ENCODE measurements at places on chromosomes 5 and 9.

DNA sequence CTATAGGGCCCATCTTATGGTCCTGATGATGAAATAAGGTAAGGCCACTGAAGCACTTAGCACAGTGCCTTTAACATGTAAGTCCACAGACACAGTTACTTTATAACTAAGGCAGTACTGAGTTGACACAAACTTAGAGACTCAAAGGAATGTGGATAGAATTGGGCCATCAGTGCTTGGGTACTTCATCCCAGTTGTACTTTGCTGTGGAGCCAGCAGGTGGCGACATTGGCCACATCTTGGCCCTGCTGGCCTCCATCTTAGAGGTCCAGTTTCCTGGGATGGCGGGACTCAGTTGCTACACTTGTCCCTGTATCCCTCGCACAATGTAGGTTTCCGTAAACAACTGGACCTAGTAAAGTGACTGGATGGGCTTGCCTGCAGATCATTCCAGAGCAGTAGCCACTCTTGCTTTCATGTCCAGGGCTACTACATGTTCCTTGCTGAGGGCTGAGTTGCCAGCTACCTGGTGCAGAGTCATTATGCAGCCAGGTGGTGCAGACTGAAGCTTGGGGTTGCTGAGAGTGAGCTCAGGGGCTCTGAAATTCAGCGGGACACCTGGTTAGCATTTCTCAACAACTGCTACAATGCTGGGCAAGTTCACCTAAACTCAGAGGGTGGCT, 10.6 kb downstream of the MTAP start:
- DNase-seq, result peak; percentile 72

- no peak for DNase-seq
Observed at GRCh38 chr9:93984860-93985259, 29.7 kb upstream of the BARX1 start.

- DNase-seq, result no peak
Observed at GRCh38 chr5:166342402-166342801, 1949.0 kb upstream of the WWC1 start.

- DNase-seq, result no peak
Observed at GRCh38 chr5:57778501-57779091, 296.0 kb upstream of the ACTBL2 start.

DNA sequence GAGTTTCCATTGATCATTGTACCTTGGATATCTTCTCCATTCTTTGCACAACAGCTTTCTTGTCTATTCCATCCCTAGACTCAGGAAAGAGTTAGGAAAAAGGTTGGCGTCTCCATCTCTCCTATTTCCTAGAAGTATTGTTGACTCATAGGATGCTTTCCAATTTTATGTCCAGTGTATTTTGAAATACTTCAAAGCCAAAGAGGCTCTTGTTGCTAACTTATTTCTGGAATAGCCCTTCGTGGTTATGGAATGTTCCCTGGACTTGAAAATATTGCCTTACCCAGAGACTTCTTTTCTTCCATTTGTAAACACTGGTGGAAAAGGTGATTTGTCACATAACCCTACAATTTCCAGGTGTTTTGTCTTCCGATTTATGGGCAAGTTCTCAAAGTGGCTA, 402.3 kb upstream of the ZNF608 start:
- no peak for DNase-seq

DNA sequence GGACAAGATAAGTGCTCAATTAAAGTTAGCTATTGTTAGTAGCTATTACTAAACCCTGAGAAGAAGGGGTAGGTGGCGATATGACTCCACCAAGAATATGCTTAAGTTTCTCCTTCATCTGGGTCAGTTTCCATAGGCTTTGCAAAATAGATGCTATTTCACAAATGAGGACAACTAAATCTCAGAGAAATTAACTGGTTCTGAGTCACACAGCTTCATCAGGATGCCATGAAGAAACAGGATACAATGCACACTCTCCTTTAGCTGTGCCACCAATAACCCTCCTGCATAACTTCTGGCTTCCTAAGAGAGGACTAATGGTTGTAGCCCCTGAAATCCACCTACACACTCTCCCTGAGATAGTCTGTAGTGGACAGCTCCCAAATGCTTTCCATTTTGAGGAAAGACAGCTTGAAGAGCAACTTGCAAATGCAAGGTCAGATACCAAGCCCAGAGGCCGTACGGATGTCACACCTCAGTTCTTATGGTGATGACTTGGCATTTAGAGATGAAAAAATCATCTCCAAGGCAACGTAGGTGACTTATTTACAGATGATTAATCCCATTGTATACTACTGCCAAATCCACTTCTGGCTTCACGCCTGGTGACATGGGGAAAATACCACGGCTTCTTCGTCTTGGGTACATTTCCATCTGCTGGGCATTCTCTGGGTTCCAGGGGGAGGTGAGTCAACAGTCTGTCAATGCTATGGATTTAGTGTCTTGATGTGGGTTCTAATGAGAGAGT, 251.4 kb upstream of the IL12B start:
- no peak for DNase-seq

- DNase-seq, result no peak
Observed at GRCh38 chr5:64978546-64978945, 209.8 kb downstream of the CWC27 start.

GRCh38 chr5:37568018-37568753, 189.1 kb downstream of the WDR70 start:
- no peak for DNase-seq

DNA sequence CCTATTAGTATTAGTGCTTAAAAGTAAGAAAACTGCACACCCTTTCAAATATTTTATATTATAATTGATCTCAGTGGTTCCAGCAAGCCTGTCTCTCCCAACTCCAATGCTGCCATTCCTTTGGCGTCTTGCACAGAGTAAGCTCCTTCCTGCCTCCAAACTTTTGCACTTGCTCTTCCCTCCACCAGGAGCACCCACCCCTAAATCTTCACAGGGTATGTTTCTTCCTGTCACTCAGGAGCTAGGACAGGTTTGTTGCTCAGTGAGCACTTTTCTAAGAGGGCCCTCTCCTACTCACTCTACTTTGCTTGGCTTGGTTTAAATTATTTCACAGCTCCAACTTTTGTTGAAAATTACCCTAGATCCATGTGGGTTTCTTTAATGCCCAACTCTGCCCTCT, 189.1 kb upstream of the ADRA1B start:
- no peak for DNase-seq

- no peak for DNase-seq
Observed at GRCh38 chr5:104498281-104498680, 935.7 kb upstream of the NUDT12 start.
